SW 1271 (cell line): ENCODE measurements at places on chromosomes 7 and 10.

DNA sequence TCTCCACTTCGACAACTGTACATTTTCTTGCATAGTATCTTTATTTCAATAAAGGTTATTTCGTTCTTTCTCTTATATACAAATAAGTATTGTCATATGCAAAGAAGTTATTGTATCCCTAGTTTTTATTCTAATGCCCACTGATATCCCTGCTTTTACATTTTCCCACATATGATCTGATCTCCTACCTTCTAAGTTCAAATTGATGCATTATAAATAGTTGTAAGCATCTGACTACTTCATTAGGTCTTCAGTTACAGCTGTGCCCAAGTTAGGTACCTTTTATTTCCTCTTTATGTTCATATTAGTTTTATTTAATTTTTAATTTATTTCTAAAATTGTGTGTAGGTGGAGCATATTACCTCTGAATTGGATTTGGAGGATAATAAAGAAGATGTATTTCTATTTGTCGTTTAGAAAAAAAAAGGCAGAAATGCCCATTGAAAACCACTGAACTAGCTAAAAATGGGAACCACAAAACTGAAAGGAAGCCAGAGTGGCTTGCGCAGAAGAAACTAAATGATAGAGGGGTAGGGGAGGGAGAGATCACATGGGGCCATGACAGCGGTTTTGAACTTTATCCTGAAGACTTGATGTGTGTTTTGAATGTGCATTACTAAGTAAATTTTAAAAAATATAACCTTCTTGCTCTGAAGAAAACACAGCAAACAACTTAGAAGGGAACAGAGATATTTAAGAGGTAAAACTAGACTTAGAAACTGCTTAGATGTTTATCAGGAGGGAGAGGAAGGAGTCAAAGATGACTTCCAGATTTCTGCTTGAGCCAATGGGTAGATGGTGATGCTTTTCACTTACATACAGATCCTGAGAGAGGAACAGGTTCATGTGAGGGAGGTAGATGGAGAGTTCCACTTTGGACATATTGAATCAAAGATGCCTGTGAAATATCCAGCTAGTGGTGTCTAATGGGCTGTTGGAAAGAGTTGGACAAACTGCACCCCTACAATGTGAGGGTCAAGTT, 9.3 kb upstream of the ZC3HAV1L start:
- no peak for DNase-seq

DNA sequence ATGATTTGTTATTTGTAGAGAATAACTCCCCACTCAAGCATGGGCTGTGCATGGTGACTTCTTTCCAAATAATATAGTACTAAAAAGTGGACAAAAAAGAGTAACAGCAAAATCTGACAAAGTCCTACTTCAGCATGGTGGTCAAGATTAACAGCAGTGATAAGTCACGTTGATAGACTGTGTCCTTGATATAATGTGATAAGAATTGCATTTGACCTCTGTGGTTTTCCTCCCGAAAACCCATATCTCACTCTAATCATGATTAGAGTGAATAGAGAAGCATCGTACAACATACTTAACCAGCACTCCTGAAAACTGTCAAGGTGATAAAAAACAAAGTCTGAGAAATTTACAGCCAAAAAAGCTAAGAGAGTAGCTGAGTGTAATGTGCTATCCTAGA, 42.4 kb downstream of the REEP3 start:
- DNase-seq = no peak

- no peak for DNase-seq
These were observed 168.0 kb upstream of the ZNF32 start for GRCh38 chr10:43816351-43817321.

- no peak for DNase-seq
These were observed 106.2 kb upstream of the INHBA start for GRCh38 chr7:41809116-41809515.

GRCh38 chr10:97593421-97593820, 3.9 kb downstream of the C10orf62 start:
- DNase-seq = no peak

GRCh38 chr10:92756201-92757065, 66.7 kb downstream of the HHEX start:
- no peak for DNase-seq

- no peak for DNase-seq
These were observed 215.7 kb downstream of the TNS3 start for GRCh38 chr7:47366211-47366610.

- DNase-seq = no peak
These were observed 347.5 kb downstream of the GPR158 start for GRCh38 chr10:25522294-25522693.

DNA sequence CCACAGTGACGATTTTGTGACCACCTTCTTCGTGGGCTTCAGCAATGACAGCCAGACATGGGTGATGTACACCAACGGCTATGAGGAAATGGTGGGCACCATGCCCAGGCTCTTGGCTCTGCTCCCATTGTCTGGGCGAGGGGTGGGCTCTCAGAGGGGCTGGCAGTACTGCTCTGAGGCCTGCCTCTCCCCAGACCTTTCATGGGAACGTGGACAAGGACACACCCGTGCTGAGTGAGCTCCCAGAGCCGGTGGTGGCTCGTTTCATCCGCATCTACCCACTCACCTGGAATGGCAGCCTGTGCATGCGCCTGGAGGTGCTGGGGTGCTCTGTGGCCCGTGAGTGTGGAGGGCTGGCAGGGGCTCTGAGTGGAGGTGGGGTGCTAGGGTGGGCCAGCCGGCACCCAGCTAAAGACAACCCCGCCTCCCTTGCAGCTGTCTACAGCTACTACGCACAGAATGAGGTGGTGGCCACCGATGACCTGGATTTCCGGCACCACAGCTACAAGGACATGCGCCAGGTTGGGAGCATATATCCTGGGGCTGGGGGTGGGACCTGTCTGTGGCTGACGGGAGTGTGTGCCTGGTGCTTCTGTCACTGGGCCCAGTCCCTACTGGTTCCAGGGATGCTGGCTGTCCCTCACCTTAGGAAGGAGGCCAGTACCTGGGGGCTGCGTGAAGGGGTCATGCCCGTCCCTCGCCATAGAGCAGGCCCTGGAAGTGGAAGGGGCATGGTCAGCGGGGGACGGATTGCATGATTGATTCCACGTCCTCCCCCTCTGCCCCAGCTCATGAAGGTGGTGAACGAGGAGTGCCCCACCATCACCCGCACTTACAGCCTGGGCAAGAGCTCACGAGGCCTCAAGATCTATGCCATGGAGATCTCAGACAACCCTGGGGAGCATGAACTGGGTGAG, 6.8 kb downstream of the AEBP1 start:
- no peak for DNase-seq

- DNase-seq = no peak
These were observed 21.6 kb upstream of the NUP205 start for GRCh38 chr7:135536150-135536549.

GRCh38 chr10:96921655-96922054, 89.6 kb downstream of the LCOR start:
- no peak for DNase-seq

DNA sequence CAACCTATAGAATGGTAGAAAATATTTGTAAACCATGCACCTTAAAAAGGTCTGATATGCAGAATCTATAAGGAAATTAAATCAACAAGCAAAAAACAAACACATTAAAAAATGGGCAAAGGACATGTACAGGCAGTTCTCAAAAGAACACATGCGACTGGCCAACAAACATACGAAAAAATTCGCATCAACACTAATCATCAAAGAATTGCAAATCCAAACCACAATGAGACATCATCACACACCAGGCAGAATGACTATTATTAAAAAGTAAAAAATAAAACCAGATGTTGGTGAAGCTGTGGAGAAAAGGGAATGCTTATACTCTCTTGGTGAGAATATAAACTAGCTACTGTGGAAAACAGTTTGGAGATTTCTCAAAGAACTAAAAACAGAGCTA, 33.2 kb downstream of the TMEM229A start:
- no peak for DNase-seq

- DNase-seq = no peak
These were observed 17.3 kb downstream of the DGKI start for GRCh38 chr7:137829337-137829992.

- DNase-seq = no peak
These were observed 64.9 kb downstream of the SYPL1 start for GRCh38 chr7:106047184-106047583.

GRCh38 chr7:5435291-5436002, 11.8 kb upstream of the TNRC18 start:
- no peak for DNase-seq

- DNase-seq = no peak
These were observed 56.9 kb upstream of the MYL10 start for GRCh38 chr7:101686030-101686429.

GRCh38 chr7:144747936-144748335, 87.9 kb downstream of the TPK1 start:
- no peak for DNase-seq

- no peak for DNase-seq
These were observed 816 bp downstream of the TECPR1 start for GRCh38 chr7:98251231-98251600.

DNA sequence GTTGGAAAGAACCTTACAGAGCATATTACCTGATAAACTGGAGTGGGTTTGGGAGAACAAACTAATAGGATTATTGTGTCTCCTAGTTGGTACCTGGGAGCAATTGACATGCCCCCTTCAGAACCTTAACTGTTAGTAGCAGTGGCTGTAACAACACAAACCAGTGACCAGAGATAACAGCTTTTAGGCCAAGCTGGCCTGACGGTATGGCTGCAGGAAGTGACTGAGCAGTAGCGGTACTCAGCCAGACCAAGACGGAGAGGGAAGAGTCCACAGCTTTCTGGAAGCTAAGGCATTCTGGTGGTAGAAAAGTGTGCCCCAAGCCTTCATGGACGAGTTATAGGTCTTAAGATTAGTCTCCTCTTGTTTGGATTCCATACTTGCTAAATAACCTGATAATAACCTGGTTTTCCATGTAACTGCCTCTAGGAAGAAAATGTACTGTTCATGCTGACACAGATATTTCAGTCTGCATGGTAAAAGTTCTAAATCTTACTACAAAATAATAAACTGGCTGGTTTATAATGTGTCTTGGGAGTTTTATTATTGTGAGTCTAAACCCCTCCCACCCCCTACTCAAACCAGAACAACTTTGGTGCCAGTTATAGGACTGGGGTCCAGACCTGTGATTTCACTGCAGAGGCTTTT, 11.3 kb downstream of the NOLC1 start:
- DNase-seq = no peak

DNA sequence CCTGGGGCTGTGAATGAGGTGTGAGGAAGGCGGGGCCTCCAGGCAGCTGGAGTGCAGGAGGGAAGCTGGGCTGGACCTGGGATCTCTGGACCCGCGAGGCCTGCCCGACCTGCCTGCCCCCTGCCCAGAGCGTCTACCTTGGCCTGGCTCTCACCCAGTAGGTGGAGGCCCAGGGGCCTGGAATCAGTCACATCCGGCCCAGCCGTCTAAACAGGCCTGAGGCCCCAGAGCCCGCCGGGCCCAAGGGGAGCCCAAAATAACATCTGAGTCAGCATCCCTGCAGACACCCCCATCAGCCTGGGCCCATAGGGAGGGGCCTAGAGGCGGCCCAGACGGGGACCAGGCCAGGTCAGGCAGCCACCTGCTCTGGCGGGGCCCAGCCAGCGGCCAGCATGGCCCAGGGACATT, 15.1 kb upstream of the ELN start:
- no peak for DNase-seq

DNA sequence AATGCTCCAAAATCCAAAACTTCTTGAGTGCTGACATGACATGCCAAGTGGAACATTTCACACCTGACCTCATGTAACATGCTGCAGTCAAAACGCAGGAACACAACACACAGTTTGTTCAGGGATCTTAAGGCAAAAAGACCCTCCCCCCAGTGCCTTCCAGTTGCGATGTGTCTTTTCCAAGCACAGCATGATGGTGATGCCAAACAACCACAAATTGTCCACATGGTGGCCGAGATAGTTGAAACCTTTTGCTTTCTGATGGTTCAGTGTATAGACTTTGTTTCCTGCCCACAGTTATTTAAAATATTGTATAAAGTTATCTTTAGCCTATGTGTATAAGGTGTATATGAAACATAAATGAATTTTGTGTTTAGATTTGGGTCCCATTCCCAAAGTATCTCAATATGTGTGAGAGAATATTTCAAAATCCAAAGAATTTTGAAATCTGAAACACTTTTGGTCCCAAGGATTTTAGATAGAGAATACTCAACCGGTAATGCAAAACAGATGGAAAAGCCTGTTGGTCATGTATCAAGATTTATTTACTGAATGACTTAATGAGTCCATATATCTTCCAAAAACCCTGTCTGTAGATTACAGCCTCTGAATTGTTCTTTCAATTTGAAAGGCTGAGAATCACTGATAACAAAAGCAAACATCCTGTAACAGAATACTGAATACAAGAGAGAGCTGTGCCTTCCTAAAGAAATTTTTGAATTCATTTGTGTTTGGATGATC, 93.4 kb upstream of the OIT3 start:
- DNase-seq = no peak

GRCh38 chr10:19944911-19945663, 128.9 kb downstream of the PLXDC2 start:
- DNase-seq = no peak

GRCh38 chr7:138342990-138343389, 117.1 kb upstream of the TRIM24 start:
- DNase-seq = no peak

DNA sequence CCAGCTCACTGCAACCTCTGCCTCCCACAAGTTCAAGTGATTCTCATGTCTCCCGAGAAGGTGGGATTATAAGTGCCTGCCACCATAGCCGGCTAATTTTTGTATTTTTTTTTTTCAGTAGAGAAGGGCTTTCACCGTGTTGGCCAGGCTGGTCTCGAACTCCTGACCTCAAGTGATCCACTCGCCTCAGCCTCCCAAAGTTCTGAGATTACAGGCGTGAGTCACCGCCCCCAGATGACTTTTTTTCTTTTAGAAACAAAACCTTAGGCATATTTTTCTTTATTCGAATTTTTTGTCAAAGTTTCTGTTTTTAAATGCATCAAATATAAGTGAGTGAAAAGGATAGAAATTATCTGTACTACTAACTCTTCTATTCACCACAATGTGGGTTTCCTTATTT, 113.1 kb downstream of the LRRC4 start:
- DNase-seq = no peak

GRCh38 chr10:42866115-42866995, 83.8 kb downstream of the BMS1 start:
- peak; percentile 10 for DNase-seq

GRCh38 chr7:77456696-77457095, 40.5 kb upstream of the GSAP start:
- no peak for DNase-seq

GRCh38 chr7:149827089-149827981, 10.8 kb upstream of the ZNF862 start:
- DNase-seq = no peak

- DNase-seq = no peak
These were observed 6.8 kb downstream of the FAM131B start for GRCh38 chr7:143355450-143356385.

- no peak for DNase-seq
These were observed 19.8 kb upstream of the HIPK2 start for GRCh38 chr7:139797607-139798006.

- DNase-seq = no peak
These were observed 34.6 kb downstream of the PLXNA4 start for GRCh38 chr7:132541656-132542055.

- DNase-seq = no peak
These were observed 716.7 kb downstream of the CCSER2 start for GRCh38 chr10:85045046-85045445.
